ENCODE measurements at places on chromosomes 1 and 21.

GRCh38 chr1:19345391-19345790 is 33.3 kb downstream of the SLC66A1 start:
- no peak for DNase-seq

- DNase-seq, result no peak
These were observed 5.0 kb downstream of the MEF2D start for GRCh38 chr1:156495401-156496140.

GRCh38 chr1:145986551-145986950 is 9.8 kb downstream of the TXNIP start:
- DNase-seq, result no peak

GRCh38 chr1:84373436-84374141 is 24.7 kb upstream of the DNASE2B start:
- DNase-seq, result no peak

GRCh38 chr21:37455504-37455911 is 88.9 kb downstream of the DYRK1A start:
- DNase-seq, result no peak

- peak; percentile 45 for DNase-seq
These were observed at the start of gene CROCC for GRCh38 chr1:16921391-16922185. Gene CROCC (plus strand): TSS chr1:16921931. CDS start chr1:16922019, 88 bp downstream.

DNA sequence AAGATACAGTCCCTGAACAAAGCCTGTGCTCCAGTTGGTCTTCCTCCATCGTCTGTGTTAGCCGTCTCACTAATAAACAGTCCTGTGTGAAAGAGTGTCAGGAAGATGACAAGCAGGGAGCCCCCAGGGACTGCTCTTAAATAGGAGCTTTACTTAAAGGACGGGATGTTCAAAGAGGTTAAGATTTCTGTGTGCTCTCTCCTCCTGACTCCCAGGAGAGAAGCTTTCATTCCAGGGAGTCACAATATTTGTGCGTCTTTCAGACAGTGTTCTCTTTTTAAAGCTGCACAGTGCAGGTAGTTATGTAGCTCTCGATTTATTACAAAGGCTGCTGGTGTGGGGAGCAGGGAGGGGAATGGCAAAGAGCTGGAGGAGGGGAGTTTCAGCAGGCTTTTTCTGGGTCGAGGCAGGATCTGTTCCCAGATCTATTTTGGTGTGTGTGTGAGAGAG is 43.5 kb downstream of the STYXL2 start:
- no peak for DNase-seq

All from T47D (cell line).